Bronchus fibroblast of lung (primary cell): ENCODE measurements at places on chromosomes 7 and 10. TPM values are rescaled to one million over a fixed set of nuclear protein-coding genes. Genes with fewer than 3 reads are reported as not detected.

Gene MUC3A
- not detected in 2 replicates for total RNA-seq

Gene HOGA1
- total RNA-seq, result 0.67 and 1.0 TPM in 2 replicates

Gene AHCYL2
- 1.9 and 2.4 TPM in 2 replicates for total RNA-seq

Gene MACC1
- under 0.01 TPM in 2 replicates for total RNA-seq

Gene HSPA12A
- 4.0 and 4.7 TPM in 2 replicates for total RNA-seq

Gene CASTOR2
- 11.1 and 11.4 TPM in 2 replicates for total RNA-seq

Gene PPP1R9A
- total RNA-seq, result 0.15 and 0.17 TPM in 2 replicates

Gene ASZ1
- not detected in 2 replicates for total RNA-seq

Gene GOLGA7B
- total RNA-seq, result under 0.01 TPM in 1 of 2 replicates, not detected in the other

Gene CLCN1
- under 0.01 TPM in 1 of 2 replicates, not detected in the other for total RNA-seq

Gene CPEB3
- total RNA-seq, result 0.17 and 0.30 TPM in 2 replicates

Gene ITGA8
- total RNA-seq, result under 0.01 TPM in 1 of 2 replicates, not detected in the other

Gene ATOH7
- 0.30 TPM in 1 of 2 replicates, not detected in the other for total RNA-seq

Gene CAMK1D
- total RNA-seq, result 0.15 and 0.67 TPM in 2 replicates

Gene KLF14
- not detected in 2 replicates for total RNA-seq

Gene FZD8
- total RNA-seq, result 0.84 and 0.89 TPM in 2 replicates

Gene CARD11
- 0.84 and 1.6 TPM in 2 replicates for total RNA-seq

Gene TMEM178B
- under 0.01 TPM in 1 of 2 replicates, not detected in the other for total RNA-seq
